ENCODE measurements at places on chromosomes 1 and 21.

DNA sequence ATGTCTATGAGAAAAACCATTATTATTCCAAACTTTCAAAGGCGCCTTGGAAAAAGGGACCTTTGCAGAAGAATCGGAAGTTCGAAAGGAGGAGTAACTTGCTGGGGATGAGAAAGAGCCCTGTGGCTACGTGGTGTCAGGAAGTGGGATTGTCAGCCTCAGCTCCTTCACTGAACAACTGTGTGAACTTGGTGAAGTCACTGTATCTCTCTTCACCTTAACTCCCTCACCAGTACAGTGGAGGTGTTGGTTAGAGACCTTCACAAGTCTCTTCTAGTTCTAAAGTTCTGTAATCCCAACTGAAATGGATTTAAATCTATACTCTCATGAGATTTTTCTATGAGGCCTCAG lies 285.6 kb downstream of the CACNA1E start:
- DNase-seq, result no peak

GRCh38 chr1:33097137-33097611 lies 16.2 kb downstream of the AZIN2 start:
- DNase-seq, result no peak

GRCh38 chr1:203776636-203777035 lies 11.7 kb downstream of the LAX1 start:
- DNase-seq, result no peak

GRCh38 chr1:213376862-213377372 lies 325.9 kb downstream of the RPS6KC1 start:
- DNase-seq, result no peak

- no peak for DNase-seq
Measured at GRCh38 chr21:26840912-26841311, 4.3 kb downstream of the ADAMTS1 start.

All from activated CD4-positive, alpha-beta T cell treated with anti-CD3 and anti-CD28 coated beads, Interleukin-2, amount 50 U/mL, for 24 hours (primary cell).